Activated T-cell treated with anti-CD3 and anti-CD28 coated beads, Interleukin-2, amount 50 U/mL, for 1 hour (primary cell): ENCODE measurements at places on chromosomes 11 and 22.
A peak's percentile ranks its signal among the peaks of the same experiment; 100 is the strongest.

DNA sequence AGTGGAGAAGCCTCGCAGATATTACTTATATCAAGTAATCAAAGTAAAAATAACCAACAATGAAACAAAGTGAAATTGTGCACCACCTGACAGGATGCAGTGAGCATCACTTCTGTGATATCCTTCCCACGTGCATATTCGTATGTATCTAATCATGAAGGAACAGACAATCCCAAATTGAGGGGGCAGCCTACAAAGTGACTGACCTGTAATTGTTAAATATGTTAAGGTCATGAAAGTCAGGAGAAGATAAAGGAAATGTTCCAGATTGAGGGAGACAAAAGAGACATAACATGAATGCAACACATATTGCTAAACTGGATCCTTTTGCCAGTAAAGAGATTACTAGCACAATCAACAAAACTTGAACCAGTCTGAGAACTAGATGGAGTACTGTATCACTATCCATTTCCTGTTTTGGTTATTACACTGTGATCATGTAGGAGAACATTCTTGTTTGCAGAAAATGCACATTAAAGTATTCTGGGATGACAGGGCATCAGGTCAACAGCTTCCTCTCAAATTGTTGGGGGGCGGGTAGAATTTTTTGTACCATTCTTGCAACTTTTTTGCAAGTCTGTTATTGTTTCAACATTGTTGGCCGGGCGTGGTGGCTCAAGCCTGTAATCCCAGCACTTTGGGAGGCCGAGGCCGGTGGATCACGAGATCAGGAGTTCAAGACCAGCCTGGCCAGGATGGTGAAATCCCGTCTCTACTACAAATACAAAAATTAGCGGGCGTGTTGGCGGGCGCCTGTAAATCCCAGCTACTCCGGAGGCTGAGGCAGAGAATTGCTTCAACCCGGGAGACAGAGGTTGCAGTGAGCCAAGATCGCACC is 2.0 kb downstream of the SBF2 start:
- DNase-seq: no peak

- no peak for DNase-seq
These were observed 8.2 kb downstream of the PDE2A start for GRCh38 chr11:72665911-72666472.

GRCh38 chr11:47414685-47415070 is 6.3 kb downstream of the SLC39A13 start:
- no peak for DNase-seq

DNA sequence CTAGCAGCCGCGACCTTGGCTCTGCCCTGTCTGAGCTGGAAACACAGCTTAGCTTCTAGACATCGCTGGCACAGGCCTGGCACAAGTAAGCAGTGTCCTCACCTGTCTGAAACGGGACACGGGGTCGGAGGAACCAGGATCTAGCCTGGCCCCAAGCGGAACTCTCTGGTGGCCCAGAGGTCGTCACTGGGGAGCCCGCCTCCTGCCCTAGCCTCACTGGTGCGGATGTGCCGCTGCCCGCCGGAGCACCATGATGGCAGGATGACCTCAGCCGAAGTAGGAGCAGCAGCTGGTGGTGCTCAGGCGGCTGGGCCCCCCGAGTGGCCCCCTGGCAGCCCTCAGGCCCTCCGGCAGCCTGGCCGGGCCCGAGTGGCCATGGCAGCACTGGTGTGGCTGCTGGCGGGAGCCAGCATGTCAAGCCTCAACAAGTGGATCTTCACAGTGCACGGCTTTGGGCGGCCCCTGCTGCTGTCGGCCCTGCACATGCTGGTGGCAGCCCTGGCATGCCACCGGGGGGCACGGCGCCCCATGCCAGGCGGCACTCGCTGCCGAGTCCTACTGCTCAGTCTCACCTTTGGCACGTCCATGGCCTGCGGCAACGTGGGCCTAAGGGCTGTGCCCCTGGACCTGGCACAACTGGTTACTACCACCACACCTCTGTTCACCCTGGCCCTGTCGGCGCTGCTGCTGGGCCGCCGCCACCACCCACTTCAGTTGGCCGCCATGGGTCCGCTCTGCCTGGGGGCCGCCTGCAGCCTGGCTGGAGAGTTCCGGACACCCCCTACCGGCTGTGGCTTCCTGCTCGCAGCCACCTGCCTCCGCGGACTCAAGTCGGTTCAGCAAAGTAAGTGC is 871 bp downstream of the SLC35E4 start:
- peak; percentile 42 for DNase-seq

DNA sequence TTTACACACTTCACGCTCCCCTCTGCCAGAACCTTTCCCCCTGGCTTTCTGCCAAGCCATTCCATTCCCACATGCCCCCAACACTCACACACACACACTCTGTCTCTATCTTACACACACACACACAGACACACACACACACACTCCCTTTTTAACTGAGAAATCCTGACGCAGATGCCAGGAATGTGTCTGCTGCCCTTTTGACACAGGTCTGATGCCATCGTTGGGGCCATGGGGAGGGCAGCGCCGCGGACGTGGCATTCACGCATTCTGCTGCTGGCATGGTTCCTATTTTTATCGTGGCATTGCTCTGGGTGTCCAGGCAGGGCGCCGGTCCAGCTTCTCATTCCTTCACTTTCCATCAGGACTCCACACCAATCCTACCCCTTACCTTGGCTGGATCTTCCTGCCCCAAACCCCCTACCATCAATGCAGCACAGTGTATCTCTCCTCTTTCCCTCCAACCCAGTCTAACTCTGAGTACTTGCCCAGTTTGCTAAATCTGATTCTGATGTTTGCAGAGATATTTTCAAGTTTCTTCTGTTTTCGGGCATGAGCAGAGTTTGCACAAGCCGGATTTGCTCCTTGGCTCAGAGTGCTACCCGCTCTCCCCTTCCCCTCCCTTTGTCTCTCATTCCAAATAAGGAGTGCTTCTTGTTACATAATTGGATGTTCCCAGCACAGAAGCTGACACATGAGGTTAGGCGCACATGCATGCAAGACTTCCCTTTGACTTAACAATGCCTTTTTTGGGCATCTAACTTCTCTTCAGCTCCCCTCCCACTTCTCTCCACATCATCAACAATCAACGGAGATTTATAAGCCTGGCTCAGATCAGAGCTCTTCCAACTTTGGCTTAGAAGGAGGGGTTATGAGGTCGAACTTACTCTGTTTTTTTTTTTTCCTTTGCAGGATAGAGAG is 18.8 kb downstream of the SNX19 start:
- DNase-seq: no peak

GRCh38 chr11:43919852-43920597 is 22.4 kb upstream of the C11orf96 start:
- DNase-seq: no peak

- DNase-seq: peak; percentile 71
These were observed 30.8 kb upstream of the LRRC10B start for GRCh38 chr11:61477727-61478148.

GRCh38 chr11:122837528-122838346 is 563 bp upstream of the CRTAM start:
- no peak for DNase-seq

GRCh38 chr11:26698224-26698623 is 23.6 kb downstream of the SLC5A12 start:
- no peak for DNase-seq

DNA sequence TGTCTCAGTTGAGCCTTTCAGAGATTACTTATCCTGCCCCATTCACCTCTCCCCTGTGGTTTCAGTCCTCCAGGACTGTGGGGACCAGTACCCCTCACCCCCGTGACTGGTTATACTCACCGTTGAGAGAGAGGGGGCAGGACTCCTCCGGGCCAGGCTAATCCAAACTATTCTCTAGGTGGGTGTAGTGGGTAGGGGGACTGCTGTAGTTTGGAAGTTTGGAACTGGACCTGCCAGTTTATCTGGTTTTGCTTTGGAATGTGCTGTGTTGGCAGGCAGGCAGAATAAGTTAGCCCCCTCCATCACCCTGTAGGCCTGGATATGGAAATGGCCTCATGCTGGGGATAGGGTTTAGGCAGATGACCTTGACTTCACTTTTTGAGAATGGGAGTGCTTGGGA is 13.5 kb downstream of the TEAD1 start:
- DNase-seq: no peak

DNA sequence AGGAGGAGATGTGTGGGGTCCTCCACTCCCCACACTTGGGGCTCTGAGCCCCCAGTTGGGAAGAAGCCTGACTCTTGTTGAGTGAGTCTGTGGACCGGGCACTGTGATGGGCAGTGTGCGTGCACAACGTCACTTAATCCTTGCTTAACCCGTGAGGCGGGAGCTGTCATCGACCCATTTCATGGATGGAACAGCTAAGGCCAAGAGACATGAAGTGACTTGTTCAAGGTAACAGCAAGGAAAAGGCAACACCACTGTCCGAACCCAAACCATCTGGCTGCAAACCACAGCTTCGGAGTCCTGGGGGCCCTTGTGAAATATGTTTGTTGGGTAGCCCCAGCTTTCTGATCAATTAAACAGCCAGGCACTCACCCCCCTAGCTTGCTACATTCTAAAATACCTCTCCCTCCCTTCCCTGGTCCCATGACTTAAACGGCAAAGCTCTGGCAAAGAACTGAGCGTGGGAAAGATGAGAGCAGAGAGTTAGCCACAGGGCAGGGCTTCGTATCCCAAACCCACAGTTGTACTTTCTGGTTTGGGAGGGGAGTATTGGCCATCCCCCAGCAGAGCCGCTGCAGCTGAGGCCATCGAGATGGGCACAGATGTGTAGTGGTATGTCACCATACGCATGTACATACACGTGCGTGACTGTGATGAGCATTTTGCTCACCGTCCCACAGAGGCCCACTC is 26.3 kb downstream of the FADS2 start:
- no peak for DNase-seq

GRCh38 chr22:22746061-22746962 is 101.9 kb downstream of the GGTLC2 start:
- DNase-seq: no peak

- DNase-seq: no peak
These were observed 88.9 kb upstream of the TNRC6B start for GRCh38 chr22:40088818-40089217.

DNA sequence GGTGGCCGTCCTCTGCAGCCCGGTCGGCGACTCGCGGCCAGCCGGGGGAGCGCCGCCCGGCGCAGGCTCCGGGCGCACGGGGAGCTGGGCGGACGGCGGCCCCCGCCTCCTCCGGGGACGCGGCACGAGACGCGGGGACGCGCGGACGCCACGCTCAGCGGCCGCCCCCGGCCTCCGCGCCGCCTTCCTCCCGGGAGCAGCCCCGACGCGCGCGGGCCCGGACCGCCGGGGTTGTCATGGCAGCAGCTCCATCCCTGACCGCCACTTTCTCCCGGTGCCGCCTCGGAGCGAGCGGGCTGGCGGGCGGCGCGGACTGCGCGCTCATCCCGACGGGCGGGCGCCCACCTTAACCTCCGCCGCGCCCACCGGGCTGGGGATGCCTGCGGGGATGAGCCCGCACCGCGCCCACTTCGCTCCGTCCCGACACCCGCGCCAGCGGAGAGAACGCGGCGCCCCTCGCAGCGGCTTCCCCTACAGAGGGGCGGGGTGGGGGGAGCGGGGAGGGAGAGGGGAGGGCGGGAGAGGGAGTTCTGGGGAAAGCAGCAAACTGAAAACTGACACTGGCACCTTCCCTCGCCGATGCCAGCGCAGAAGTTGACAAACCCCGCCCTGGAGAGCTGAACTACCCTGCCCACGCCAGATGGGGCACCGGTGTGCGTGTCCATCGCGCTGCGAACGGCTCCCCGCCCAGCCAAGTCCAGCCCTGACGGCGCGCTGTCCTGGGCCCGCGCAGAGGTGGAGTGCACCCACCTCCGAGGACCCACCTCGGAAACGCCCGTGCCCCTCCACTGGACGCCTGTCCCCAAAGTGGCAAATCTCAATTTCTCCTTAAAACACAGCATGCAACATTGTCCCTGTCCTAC is 588.4 kb downstream of the OPCML start:
- DNase-seq: no peak

- no peak for DNase-seq
These were observed 21.2 kb downstream of the SYT13 start for GRCh38 chr11:45264839-45265515.

GRCh38 chr22:39773976-39774539 is 119.5 kb downstream of the ENTHD1 start:
- no peak for DNase-seq

GRCh38 chr22:49693416-49693815 is 134.3 kb downstream of the BRD1 start:
- DNase-seq: no peak
